ENCODE measurements at places on chromosomes 2 and 18.

- no peak overlapping the region for H3K27ac ChIP-seq
- no peaks in the 10 kb centered on the region for H3K36me3 ChIP-seq
- H3K4me3 ChIP-seq, result no peak overlapping the region
- DNase-seq, result peak; percentile 76
- H3K27me3 ChIP-seq, result peaks cover 69% of the 10 kb centered on the region
- peaks cover 22% of the 10 kb centered on the region for H3K4me1 ChIP-seq
These were observed 41.6 kb downstream of the PKDCC start for GRCh38 chr2:42089340-42089925.

GRCh38 chr2:203444738-203445137 lies 90.4 kb downstream of the RAPH1 start:
- DNase-seq, result no peak
- peaks cover 70% of the 10 kb centered on the region for H3K36me3 ChIP-seq
- peak overlapping the region; percentile 87 for H3K27ac ChIP-seq
- H3K4me3 ChIP-seq, result no peak overlapping the region

- no peaks in the 10 kb centered on the region for H3K36me3 ChIP-seq
- DNase-seq, result no peak
- H3K27ac ChIP-seq, result no peak overlapping the region
- H3K4me3 ChIP-seq, result no peak overlapping the region
These were observed 48.7 kb upstream of the ANXA4 start for GRCh38 chr2:69693059-69693774.

DNA sequence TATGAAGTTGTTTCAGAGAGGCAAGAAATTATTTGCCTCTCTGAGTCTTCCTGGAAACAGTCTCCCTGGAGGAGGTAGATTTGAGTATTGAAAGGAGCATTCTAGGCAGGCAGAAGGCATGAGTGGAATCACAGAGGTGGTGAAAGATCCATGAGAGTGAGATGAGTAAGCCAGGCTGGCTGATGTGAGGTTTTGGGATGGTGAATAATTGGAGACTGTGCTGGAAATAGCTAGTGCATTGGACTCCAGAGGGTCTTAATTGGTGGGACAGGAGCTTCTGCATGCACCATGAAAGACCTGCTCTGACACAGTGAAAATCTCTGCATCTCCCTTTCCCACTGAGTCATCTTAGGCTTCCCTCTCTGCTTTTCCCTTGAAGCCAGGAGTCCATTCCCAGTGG lies 46.3 kb downstream of the CDC42EP3 start:
- H3K27ac ChIP-seq, result no peak overlapping the region
- H3K27me3 ChIP-seq, result no peaks in the 10 kb centered on the region
- H3K4me1 ChIP-seq, result no peaks in the 10 kb centered on the region
- no peak for DNase-seq
- H3K36me3 ChIP-seq, result no peaks in the 10 kb centered on the region

- no peaks in the 10 kb centered on the region for H3K36me3 ChIP-seq
- peak overlapping the region; percentile 40 for H3K4me3 ChIP-seq
- no peaks in the 10 kb centered on the region for H3K27me3 ChIP-seq
- H3K27ac ChIP-seq, result peak overlapping the region; percentile 83
- peaks cover 41% of the 10 kb centered on the region for H3K4me1 ChIP-seq
- DNase-seq, result peak; percentile 31
These were observed 44.2 kb upstream of the SLC39A10 start for GRCh38 chr2:195612611-195613495.

- H3K27ac ChIP-seq, result no peak overlapping the region
- H3K36me3 ChIP-seq, result no peaks in the 10 kb centered on the region
- H3K4me1 ChIP-seq, result no peaks in the 10 kb centered on the region
These were observed 35.5 kb upstream of the CYTIP start for GRCh38 chr2:157479081-157480027.

DNA sequence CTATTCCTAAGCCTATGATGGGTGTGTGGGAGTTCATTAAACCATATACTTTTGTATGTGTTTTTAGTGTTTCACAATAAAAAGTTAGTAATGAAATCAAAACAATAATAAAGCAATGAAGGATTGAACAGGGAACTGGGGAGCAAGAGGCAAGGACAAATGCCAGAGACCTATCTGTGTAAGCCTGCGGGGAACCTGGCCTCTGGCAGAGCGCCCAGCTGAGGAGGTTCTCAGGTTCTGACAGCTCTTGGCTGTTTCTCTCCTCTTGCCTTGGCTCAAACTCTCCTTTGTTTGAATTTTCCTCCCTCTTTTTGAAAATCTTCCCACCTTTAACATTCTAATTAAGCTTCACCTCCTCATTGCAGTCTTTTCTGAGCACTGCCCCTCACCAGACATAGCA lies 200.0 kb upstream of the NCKAP5 start:
- DNase-seq, result no peak
- peaks cover 6% of the 10 kb centered on the region for H3K36me3 ChIP-seq
- no peak overlapping the region for H3K27ac ChIP-seq
- H3K4me1 ChIP-seq, result no peaks in the 10 kb centered on the region
- H3K27me3 ChIP-seq, result peaks cover 7% of the 10 kb centered on the region
- H3K4me3 ChIP-seq, result no peak overlapping the region

- no peak for DNase-seq
- peaks cover 26% of the 10 kb centered on the region for H3K4me1 ChIP-seq
- H3K27ac ChIP-seq, result no peak overlapping the region
- H3K4me3 ChIP-seq, result peak overlapping the region; percentile 90
- H3K27me3 ChIP-seq, result no peaks in the 10 kb centered on the region
- H3K36me3 ChIP-seq, result peaks cover 34% of the 10 kb centered on the region
These were observed 1.3 kb downstream of the TAF1B start for GRCh38 chr2:9844576-9844975.

- no peaks in the 10 kb centered on the region for H3K27me3 ChIP-seq
- no peaks in the 10 kb centered on the region for H3K36me3 ChIP-seq
- no peak for DNase-seq
- H3K4me3 ChIP-seq, result no peak overlapping the region
These were observed 47.8 kb upstream of the ZEB2 start for GRCh38 chr2:144567745-144568144.

DNA sequence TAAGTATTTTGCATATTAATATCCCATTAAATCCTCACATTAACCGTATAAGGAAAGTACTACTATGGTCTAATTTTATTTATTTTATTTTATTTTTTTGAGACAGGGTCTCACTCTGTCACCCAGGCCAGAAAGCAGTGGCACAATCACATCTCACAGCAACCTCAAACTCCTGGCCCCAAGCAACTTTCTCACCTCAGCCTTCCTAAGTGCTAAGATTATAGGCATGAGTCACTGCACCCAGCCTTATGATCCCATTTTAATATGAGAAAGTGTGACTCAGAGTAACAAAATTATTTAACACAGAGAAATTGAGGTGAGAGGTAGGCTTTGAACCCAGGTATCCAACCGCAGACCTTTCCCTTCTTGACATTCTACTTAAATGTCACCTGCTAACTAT lies 330.0 kb upstream of the POU3F3 start:
- H3K36me3 ChIP-seq, result no peaks in the 10 kb centered on the region
- no peak overlapping the region for H3K27ac ChIP-seq
- H3K27me3 ChIP-seq, result peaks cover 7% of the 10 kb centered on the region
- no peaks in the 10 kb centered on the region for H3K4me1 ChIP-seq

DNA sequence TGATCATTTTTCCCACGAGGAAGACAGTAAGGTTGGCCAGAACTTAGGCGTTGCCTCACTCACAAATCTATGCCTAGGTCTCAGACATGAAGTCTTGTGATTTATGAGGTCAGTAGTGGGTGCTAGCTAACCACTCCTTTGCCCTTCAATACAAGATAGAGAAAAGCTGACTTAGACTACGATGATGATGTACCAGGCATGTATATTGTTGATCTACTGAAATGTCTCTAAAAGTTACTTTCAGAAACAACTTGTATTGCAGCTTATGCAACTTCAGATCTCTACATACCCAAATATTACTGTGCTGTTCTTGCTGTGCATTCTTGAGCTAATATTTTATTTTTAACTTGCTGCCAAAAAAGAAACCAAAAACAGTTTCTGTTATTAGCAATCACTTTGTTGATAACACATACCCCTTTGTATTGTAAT lies 30.6 kb downstream of the MAPRE2 start:
- H3K27ac ChIP-seq, result peak overlapping the region; percentile 12
- no peaks in the 10 kb centered on the region for H3K4me1 ChIP-seq
- no peak overlapping the region for H3K4me3 ChIP-seq
- no peaks in the 10 kb centered on the region for H3K27me3 ChIP-seq
- DNase-seq, result no peak

DNA sequence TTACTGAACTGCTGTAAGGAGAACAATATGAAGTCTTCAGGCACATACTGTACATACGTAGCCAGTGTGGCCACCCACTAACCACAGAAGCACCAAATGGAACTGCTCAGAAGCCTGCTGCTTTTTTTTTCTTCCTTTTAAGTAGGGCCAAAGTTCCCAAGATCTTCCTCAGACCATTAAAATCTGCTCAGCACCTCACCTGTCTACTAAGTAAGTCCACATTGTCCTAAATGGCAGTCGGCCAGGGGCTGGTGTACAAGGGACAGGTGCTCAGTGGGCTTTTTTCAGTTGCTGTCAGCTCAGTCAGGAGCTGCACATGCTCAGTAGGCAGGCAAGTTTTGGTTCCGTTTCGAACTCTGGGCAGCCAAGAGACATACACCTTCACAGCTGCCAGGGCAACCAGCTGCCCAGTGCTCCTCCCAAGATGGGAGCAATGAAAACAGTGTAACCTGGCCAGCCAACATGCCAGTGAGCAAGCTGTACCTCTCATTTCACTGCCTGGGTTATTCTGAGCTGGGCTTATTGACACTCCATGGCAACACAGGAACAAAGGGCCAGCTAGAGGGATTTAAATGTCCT lies 86.1 kb downstream of the ACVR1 start:
- no peak for DNase-seq
- no peaks in the 10 kb centered on the region for H3K27me3 ChIP-seq
- H3K4me3 ChIP-seq, result no peak overlapping the region
- peaks cover 4% of the 10 kb centered on the region for H3K4me1 ChIP-seq
- H3K36me3 ChIP-seq, result peaks cover 6% of the 10 kb centered on the region
- H3K27ac ChIP-seq, result no peak overlapping the region

DNA sequence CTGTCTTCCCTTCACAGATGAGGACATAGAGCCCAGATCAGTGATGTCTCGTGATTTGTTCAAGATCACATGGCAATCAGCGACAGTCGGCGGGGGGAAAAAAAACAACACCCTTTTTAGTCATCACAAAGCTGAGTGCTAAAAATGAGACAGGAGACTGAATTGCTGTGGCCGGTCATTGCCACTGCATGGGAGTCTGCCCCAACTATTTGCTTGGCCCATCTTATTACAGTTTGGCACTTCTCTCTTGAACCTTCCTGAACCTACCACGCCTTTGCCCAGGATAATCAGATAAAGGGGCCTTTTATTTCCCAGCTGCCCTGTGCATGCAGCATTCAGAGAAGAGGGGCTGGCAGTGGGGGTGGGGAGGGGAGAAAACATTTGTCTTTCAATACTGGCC lies 42.7 kb downstream of the SETBP1 start:
- peaks cover 20% of the 10 kb centered on the region for H3K36me3 ChIP-seq
- H3K4me3 ChIP-seq, result peak overlapping the region; percentile 3
- H3K4me1 ChIP-seq, result peaks cover 67% of the 10 kb centered on the region
- peak overlapping the region; percentile 60 for H3K27ac ChIP-seq

- peaks cover 4% of the 10 kb centered on the region for H3K27me3 ChIP-seq
- no peak for DNase-seq
- H3K4me1 ChIP-seq, result no peaks in the 10 kb centered on the region
- H3K4me3 ChIP-seq, result no peak overlapping the region
These were observed 421.1 kb upstream of the RAB12 start for GRCh38 chr18:8188184-8188583.

GRCh38 chr2:15182275-15182674 lies 378.9 kb downstream of the NBAS start:
- no peak overlapping the region for H3K4me3 ChIP-seq
- peaks cover 6% of the 10 kb centered on the region for H3K27me3 ChIP-seq
- H3K36me3 ChIP-seq, result peaks cover 72% of the 10 kb centered on the region
- no peak for DNase-seq
- H3K27ac ChIP-seq, result no peak overlapping the region
- peaks cover 39% of the 10 kb centered on the region for H3K4me1 ChIP-seq

GRCh38 chr2:241946306-241947003 lies 76.9 kb downstream of the RTP5 start:
- peak overlapping the region; percentile 36 for H3K27ac ChIP-seq
- no peaks in the 10 kb centered on the region for H3K36me3 ChIP-seq
- DNase-seq, result no peak
- no peak overlapping the region for H3K4me3 ChIP-seq

DNA sequence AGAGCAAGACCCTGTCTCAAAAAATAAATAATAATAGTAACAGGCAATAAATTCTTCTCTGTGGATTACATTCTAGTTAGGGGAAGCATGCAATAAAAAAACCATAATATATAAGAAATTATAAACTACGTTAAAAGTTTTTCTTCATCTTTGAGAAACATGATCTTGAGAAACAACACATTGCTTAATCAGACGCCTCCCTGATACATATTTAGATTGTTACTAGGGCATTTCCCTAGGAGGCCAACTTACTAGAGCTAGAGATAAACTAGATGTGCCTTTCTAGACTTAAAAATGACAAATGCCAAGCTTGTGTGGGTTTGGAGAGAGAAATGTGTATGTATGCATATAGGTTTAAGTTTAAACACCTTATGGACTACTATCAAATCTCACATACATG lies 76.3 kb upstream of the GALNT5 start:
- no peaks in the 10 kb centered on the region for H3K27me3 ChIP-seq
- no peak for DNase-seq
- H3K36me3 ChIP-seq, result no peaks in the 10 kb centered on the region
- no peaks in the 10 kb centered on the region for H3K4me1 ChIP-seq
- H3K27ac ChIP-seq, result no peak overlapping the region

GRCh38 chr2:160372585-160372984 lies 121.0 kb downstream of the RBMS1 start:
- no peak overlapping the region for H3K4me3 ChIP-seq
- no peak for DNase-seq
- H3K36me3 ChIP-seq, result peaks cover 6% of the 10 kb centered on the region
- H3K4me1 ChIP-seq, result peaks cover 81% of the 10 kb centered on the region
- peaks cover 3% of the 10 kb centered on the region for H3K27me3 ChIP-seq
- peak overlapping the region; percentile 97 for H3K27ac ChIP-seq

DNA sequence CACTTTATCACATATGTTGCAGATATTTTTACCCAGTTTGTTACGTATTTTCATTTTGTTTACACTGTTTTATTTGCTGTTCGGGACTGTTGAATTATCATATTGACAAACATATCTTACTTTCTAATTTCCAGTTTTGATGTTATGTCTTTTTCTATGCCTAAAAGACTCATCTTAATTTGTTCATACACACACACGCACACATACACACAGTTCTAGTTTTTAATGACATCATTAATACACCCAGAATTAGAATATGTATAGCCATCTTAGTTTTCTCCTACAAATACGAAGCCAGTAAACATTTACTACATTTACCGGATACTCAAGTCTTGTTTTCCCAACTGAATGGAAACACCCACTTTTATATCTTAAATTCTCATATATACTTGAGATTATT lies 29.2 kb downstream of the ALS2 start:
- H3K27ac ChIP-seq, result no peak overlapping the region
- no peaks in the 10 kb centered on the region for H3K27me3 ChIP-seq
- H3K36me3 ChIP-seq, result peaks cover 23% of the 10 kb centered on the region

- H3K27ac ChIP-seq, result peak overlapping the region; percentile 84
- peaks cover 56% of the 10 kb centered on the region for H3K4me1 ChIP-seq
- no peak for DNase-seq
- H3K27me3 ChIP-seq, result peaks cover 3% of the 10 kb centered on the region
These were observed 116.4 kb downstream of the COL6A3 start for GRCh38 chr2:237297421-237298150.

GRCh38 chr18:35343488-35343935 lies 708 bp downstream of the ZNF24 start:
- no peak for DNase-seq
- peaks cover 51% of the 10 kb centered on the region for H3K4me1 ChIP-seq
